ENCODE measurements at places on chromosomes 3 and 15. TPM values are rescaled to one million over a fixed set of nuclear protein-coding genes. Genes with fewer than 3 reads are reported as not detected.

Gene SLC22A14
- polyA plus RNA-seq = 0.13 TPM

- no peak overlapping the region for H3K27ac ChIP-seq
- H3K27me3 ChIP-seq = no peaks in the 10 kb centered on the region
- peaks cover 6% of the 10 kb centered on the region for H3K4me1 ChIP-seq
- H3K36me3 ChIP-seq = no peaks in the 10 kb centered on the region
- DNase-seq = no peak
These were observed 84.4 kb downstream of the OCA2 start for GRCh38 chr15:28014623-28015200.

DNA sequence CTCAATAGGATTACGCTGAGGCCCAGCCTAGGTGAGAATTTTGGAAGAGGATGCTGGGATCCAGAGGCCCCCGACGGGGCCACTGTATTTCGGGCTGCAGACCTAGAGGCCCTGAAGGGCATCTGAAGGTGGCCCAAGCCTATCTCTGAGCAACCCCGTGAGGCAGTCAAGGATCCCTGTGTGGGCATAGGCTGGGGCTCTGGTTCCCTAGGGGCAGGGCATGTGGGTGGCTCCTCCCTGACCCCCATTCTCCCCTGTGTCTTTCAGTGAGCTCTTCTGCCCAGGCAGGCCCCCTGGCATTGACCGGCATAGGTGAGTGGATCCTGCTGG lies 216.0 kb downstream of the SNRPN start:
- H3K27ac ChIP-seq = no peak overlapping the region
- no peak for DNase-seq
- H3K4me1 ChIP-seq = no peaks in the 10 kb centered on the region
- no peaks in the 10 kb centered on the region for H3K36me3 ChIP-seq
- no peak overlapping the region for H3K4me3 ChIP-seq

- H3K4me1 ChIP-seq = peaks cover 17% of the 10 kb centered on the region
- no peaks in the 10 kb centered on the region for H3K27me3 ChIP-seq
These were observed 8.7 kb downstream of the BTD start for GRCh38 chr3:15610082-15610759.
